Activated naive CD4-positive, alpha-beta T cell treated with Interleukin-2 at 50 U/mL for 16 hours (primary cell): ENCODE measurements at places on chromosomes 1 and 21.

GRCh38 chr1:89878256-89878655 is 57.4 kb downstream of the LRRC8D start:
- no peak for DNase-seq

GRCh38 chr1:153669606-153670005 is 1.2 kb downstream of the ILF2 start:
- no peak for DNase-seq

- DNase-seq, result peak; percentile 30
Observed at GRCh38 chr1:204408074-204408507, 3.5 kb downstream of the PPP1R15B start.

GRCh38 chr1:4224684-4225467 is 324.8 kb upstream of the C1orf174 start:
- no peak for DNase-seq

DNA sequence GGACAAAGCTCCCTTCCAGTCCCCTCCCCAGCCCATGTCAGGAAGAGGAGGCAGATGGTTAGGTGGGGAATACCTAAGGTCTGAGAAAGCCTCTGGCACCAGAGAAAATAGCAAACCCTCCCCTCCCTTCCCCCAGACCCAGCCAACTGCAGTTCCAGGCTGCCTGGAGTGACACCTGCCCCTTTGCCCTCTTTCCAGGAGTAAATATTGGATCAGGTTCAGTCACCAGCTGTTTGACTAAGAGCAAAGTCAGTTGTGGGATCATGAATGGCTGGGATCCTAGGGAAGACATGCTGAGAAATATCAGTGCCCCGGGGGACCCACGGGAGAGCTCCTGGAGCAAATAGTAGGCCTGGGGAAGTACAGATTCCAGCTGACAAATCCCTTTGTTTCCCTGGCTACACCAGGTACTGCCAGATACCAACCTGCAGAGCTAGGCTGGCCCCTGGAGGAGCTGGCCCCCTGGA is 12.2 kb upstream of the CDK18 start:
- DNase-seq, result no peak

DNA sequence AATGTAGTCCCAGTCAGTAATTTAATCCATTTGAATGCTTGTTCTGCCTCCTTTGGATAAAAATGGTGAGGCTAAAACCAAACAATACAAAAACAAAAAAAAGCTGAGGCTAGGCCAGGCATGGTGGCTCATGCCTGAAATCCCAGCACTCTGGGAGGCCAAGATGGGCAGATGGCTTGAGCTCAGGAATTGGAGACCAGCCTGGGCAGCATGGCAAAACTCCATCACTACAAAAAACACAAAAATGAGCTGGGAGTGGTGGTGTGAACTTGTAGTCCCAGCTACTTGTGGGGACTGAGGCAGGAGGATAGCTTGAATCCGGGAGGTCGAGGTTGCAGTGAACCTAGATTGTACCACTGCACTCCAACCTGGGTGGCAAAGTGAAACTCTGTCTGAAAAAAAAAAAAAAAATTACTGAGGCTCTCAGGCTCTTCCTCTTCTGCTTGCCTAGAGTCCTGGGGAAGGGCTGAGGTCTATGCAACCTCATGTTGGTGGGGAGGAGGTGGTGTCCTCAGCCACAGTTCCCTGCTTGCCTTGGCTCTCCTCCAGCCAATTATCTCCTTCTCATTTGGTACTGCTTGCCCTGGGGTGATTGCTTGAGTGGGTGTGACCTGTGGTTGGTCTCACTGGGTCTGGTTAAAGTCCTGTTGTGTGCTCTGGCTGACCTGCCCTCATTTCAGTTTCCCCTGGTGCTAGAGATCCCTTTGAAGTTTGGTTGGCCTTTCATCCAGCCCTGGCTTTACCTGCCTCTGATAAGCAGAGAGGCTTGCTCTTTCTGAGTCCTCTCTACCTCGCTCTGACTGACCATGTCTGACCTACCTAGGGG is 20.9 kb downstream of the S1PR1 start:
- no peak for DNase-seq

DNA sequence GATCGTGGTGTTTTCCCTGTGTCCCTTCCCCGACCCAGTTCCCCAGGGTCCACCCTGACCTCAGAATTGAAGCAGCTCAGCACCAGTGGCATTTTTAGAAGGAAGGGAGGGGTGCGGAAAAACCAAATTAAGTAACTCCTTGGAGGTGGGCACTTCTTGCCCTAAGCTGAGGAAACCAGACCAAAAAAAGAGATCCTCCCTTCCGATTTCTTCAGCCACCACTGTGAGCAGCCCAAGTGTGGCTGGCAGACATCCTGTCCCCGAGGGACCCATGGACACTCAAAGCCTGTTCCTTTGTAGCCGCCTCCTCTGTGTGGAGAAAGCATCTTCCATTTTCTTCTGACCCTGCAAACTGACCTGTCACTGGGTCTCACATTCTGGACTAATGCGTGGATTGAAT is 31.3 kb downstream of the KIRREL1 start:
- no peak for DNase-seq

DNA sequence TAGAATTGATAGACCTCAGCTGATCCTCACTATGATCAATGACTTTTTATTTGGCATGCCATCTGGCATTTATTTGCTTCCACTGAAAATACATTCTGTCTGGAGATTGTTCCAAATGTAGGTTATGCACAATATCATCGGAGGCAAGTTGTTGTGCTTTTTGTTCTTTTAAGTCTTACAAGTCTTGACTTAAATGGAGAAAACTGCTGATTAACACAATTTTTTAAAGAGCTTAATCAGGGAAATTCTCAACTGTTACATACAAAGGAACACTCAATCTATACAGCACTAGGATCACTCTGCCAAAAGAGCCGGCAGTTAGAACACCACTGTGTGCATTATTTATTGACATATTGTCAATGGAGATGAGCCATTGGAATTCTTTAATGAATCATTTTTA is 19.2 kb downstream of the CYYR1 start:
- no peak for DNase-seq

- DNase-seq, result no peak
Observed at GRCh38 chr1:53075761-53076163, 13.7 kb downstream of the PODN start.

DNA sequence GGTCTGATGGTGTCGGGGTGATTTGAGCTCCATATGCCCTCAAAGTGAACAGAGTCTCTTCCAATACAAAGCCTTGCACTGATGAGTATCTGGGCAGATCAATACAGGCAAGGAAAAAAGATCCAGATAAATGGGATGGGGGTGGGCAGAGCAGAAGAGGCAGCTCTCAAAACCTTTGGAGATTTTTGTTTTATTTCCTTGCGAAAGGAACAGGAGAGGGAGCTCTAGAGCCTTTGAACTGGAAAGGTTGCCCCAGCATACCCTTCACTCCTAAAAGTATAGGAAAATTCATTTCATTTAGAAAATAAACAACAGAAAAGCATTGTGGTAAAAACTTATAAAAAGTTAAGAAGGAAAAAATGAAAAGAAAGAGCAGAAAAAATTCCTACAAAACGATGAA is 31.4 kb upstream of the OLIG2 start:
- no peak for DNase-seq

DNA sequence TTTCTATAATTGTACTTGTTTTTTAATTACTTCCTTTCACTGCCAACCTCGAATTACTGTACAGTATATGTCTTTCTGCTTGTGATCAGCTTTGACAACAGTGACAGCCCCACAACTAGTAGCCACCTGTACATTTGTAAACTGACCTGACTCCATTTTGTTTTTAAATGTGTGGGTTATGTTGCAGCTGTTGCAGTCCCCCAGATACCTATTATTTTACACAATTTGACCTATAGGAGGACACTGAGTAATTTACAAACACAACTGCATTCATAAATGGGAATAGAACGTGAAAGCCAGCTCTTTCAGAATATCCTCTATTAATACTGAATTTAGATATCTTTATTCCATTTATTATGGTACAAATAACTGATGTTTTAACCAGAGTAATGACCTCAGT is 2.5 kb upstream of the VAMP3 start:
- no peak for DNase-seq

GRCh38 chr1:37089750-37090149 is 55.4 kb upstream of the GRIK3 start:
- no peak for DNase-seq

DNA sequence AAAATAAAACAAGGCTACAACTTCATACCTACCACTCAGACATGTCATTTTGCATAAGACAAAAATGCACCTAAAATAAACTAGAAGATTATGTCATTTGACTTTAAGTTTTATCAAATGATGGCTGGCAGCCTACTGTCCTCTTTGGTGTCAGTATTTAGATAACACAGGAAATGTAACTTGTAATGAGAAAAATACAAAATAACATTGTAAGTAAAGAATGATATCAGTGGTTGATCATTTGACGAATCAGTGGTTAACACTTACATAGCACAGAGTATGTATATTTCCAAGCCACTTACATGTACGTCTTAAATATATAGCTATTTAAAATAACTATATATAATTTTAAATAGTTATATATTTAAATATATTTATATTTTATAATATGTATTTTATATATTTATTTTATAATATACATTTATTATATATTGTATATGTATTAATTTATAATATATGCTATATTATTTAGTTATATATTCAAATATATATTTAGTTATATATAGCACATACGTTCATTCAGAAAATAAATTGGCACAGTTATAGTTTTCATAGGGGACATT is 44.1 kb downstream of the ZNF678 start:
- DNase-seq, result no peak

DNA sequence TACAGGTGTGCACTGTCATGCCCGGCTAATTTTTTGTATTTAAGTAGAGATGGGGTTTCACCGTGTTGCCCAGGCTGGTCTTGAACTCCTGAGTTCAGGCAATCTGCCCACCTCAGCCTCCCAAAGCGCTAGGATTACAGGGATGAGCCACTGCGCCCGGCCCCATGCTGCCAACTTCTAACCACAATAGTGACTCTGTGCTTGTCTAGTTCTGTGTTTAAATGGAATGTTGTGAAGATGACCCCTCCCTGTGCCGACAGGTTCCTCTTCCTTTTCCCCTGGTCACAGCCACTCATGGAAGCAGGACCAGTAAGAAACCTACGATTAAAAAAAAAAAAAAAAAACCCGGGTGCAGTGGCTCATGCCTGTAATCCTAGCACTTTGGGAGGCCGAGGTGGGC is 4.7 kb downstream of the MAP1LC3C start:
- DNase-seq, result no peak

DNA sequence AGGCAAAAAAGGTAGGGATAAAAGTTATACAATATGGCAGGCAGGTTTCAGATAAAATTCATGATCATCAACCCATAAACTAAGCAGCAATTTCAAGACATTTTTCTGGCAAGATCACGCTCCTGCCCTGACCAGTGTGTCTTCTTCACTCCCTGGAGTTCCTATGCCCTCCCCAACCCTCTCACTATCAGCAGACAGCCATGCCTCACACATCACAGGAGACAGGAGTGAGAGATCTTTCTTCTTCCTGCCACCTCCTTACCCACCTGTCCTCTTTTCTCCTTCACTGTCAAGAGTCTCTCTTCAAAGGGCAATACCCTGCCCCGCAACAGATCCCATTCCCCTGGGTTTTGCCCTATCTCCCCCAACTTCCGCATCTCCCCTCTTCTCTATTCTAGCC is 28.4 kb downstream of the COA6 start:
- no peak for DNase-seq

- no peak for DNase-seq
Observed at GRCh38 chr1:89060091-89060490, 4.9 kb downstream of the GBP1 start.

DNA sequence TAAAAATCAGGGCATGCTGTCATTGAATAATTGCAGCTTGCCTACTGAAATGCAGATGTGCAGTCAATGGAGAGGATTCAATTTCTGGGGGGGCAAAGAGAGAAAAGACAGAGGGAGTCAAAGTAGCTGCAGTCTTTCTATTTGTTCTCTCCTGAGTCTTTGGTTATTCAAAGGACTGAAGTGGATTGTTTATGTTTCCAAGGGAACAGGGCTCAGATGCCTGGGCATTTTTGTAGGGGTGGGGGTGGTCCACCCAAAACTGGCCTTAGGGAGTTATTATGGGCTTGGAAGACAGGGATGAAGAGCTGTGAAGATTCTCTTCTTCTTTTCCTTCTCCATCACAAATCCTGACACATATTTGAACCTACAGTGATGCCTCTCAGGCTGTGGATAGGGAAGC is 408.8 kb upstream of the DAB1 start:
- DNase-seq, result no peak

GRCh38 chr1:214504330-214504729 is 47.1 kb downstream of the PTPN14 start:
- no peak for DNase-seq

DNA sequence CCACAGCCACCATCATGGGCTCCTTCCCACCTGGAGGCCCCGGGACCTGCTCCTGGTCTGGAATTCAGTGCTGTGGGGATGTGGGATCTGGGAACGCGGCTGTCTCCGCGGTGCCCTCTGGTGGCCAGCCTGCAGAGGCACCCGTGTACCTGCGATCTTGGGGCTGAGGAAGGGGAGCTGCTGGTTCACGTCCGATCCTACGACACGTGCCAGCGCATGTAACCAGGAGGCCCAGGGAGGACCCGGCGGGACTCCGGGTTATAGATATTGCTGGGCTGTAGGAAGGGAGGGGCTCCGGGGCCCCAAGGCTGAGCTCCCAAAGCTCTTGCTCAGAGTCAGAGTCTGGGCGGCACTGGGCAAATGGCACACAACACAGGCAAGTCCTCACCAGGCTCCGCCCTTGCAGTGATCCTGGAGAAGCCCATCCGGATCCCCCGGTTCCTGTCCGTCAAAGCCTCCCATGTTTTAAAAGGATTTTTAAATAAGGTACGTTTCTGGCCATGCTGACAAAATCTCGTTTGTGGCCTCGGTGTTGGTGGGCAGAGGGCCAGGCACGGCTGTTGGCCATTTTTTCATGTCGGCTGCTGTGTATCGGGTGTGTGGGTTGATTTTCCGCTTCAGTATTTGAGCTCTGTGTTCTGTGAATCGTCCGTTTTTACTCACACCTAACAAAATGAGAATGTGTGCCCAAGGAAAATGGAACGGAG is 20.1 kb downstream of the FAAP20 start:
- DNase-seq, result peak; percentile 38

DNA sequence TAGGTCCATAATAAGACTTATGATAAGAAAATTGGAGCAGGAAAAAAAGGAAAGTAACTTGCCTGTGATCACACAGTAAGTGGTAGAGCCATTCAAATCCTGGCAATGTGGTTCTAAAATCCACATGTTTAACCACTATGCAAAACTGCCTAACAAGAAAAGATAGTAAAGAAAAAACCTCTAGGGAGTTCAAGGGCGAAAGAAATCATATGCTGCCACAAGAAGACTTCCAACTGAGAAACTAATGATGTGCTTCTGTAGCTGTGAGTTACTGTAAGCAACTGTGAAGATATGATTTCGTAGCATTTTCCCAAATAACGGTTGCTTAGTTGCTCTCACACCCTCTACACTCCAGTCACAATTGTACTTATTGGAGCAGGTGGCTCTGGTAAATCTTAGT is 20.9 kb upstream of the LYPLAL1 start:
- no peak for DNase-seq
